Stimulated activated CD8-positive, alpha-beta memory T cell treated with anti-CD3 and anti-CD28 coated beads, Interleukin-12 subunit alpha, Interleukin-12 subunit beta, amount 100 ng/mL, for 1 hour (primary cell): ENCODE measurements at places on chromosomes 11 and 22.

GRCh38 chr11:45872651-45873356 lies 12.6 kb upstream of the MAPK8IP1 start:
- no peak for DNase-seq

GRCh38 chr11:60347084-60347797 lies 20.2 kb downstream of the MS4A6E start:
- DNase-seq: no peak

DNA sequence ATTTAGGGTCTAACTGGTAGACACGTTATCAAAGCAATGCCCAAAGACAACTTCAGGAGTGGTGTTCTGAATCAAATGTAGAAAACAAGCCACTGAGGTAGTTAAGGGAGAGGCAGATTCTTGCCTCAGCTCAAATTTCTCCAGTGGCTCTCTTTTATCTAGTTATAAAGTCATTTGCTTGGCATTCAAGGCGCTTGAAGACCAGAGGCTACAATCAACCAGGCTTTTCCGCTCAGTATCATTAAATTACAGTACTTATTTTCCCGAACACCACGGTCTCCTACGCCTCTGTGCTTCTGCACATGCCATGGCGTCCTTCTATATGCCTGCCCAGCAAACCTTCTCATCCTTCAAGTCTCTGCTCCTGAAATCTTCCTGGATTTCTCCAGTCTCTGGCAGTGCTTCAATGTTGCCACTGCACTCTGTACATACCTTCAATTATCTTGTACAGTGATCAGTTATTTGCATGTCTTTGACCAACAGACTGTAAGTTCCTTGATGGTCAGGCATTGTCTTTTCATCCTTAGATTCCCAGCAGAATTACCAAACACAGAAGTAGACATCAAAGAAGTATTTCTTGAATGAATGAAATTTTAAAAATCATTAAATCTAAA lies 1.4 kb downstream of the POGLUT3 start:
- DNase-seq: no peak

GRCh38 chr22:20383538-20383937 lies 10.4 kb upstream of the ZNF74 start:
- DNase-seq: no peak

GRCh38 chr22:35422936-35423335 lies 23.0 kb downstream of the MCM5 start:
- no peak for DNase-seq

DNA sequence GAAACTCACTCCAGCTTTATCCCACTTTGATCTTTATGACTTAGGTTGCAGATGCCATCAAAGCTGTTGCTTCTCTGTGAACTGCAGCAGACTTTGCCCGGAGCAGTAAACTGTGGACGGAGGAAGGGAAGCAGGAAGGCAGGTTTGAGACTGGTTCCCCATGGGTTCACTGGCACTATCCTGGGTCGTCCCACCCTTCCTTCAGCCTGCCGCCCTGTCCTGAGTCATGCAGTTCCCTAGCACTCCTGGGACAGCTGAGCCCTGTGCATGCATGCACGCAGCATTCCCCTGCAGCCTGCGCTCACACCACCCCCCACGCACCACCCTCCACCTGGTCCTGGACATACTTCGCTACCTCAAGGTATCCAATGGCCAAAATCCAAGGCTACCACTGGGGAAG lies 23.5 kb upstream of the P2RY2 start:
- no peak for DNase-seq

GRCh38 chr11:26070714-26071380 lies 261.1 kb upstream of the ANO3 start:
- no peak for DNase-seq

- DNase-seq: no peak
These were observed 3.9 kb upstream of the LMO2 start for GRCh38 chr11:33895752-33896137.

- no peak for DNase-seq
These were observed 3.0 kb downstream of the KCNJ11 start for GRCh38 chr11:17385492-17385891.
